ENCODE measurements at places on chromosomes 3 and 15.

DNA sequence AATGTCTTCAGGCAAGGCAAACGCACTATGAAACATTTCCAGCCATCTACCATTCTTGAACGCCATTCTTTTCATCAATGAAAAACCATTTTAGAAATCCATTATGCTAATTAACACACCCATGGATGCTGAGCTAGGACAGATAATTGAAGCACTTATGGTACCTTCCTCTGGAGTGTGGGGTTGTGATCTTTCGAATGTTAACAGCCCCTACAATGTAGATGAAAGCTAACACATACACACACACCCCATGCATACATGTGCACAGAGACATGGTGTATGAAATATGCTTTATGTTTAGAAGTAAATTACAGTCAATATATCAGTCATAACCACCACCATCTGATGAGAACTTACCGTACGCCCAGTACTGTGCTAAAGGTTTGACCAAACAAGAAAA lies 189.1 kb downstream of the SHQ1 start:
- no peak for DNase-seq

- DNase-seq, result peak; percentile 14
These were observed 45.5 kb downstream of the SYN2 start for GRCh38 chr3:12049675-12050074.

GRCh38 chr15:60916032-60916678 lies 312.9 kb downstream of the RORA start:
- no peak for DNase-seq

GRCh38 chr3:194200422-194201081 lies 64.6 kb downstream of the HES1 start:
- no peak for DNase-seq

DNA sequence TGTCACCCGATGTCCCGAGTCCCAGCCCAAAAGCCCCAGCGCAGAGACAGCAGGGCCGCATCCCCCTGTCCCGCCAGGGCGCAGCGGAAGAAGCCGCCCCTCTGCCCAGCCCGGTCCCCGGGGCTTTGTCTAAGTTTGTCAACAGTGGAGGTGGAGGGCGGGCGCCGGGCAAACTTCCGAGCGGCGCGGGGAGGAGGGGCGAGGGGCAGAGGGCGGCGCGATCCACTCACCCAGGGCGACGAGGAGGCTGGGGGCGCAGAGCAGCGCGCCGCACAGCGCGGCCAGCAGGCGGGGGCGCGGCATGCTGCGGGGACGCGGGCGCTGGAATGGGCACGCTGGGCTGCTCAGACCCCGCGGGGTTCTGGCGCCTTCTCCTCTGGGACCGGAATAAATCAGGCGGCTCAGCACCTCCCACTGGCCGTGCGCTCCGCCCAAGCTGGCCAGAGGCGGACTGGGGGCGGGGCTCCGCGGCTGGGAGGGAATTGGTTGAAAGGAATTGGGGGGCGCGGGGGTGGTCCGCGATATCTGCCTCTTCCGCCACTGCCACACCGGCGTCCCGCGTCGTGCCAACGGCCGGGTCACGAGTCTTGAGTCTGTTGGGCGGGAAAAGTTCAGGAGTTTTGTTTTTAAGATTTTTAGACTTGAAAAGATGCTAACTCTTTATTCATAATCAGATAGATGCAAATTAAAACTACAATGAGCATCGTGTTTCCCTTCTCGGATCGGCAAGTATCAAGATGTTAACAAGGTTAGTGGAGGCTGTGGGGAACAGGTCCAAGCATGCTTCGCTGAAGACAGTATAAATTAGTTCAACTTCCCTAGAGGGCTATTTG lies at the start of gene MFGE8:
TSS of gene MFGE8 (minus strand) at position 363 of the 833 bp plus-strand sequence. CDS start at position 303, 60 bp downstream.
- DNase-seq, result peak; percentile 53
